ENCODE measurements at places on chromosomes 4 and X.

- no peak for DNase-seq
These were observed 222.6 kb upstream of the PCDH18 start for GRCh38 chr4:137754652-137755471.

DNA sequence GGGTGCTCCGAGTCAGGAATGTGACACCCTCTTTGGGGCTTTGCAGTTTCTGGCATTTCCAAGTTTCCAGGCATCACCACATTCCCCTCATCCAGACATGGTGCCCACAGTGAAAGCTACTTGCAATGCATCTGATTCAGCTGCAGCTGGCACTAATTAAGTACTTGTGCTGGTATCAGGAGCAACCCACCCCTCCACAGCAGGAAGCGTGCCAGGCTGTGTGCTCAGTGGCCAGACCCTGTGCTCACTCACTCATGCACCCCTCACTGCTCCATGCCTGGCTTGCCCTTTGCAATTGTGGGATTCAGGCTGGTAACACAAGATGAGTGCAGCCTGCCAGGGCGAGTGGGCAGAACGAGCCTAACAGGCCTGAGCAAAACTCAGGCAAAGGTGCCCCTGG lies 271.2 kb downstream of the EPHA5 start:
- DNase-seq = no peak

DNA sequence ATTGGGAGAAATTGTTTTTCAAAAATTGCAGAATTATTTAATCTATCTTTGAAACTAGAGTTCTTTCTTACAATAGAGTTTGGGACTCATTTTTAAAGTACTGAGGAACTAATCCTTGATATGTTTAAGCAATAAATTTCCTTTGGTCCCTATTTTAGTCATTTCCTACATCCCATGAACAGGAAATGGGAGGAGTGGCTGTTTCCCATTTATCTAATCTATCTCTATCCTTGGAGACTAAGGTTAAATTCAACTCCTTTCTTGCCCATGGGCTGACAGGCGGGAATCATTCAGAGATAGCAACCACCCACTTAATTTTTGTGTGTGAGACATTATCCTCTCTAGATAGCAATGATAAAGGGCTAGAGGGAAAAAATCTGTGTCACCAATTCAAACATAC lies 131.6 kb upstream of the EMCN start:
- no peak for DNase-seq

- DNase-seq = no peak
These were observed 607.8 kb upstream of the ZFP42 start for GRCh38 chr4:187387739-187388138.

- DNase-seq = no peak
These were observed 2.5 kb downstream of the NYX start for GRCh38 chrX:41449615-41450014.

GRCh38 chr4:84914686-84915395 lies 51.6 kb downstream of the WDFY3 start:
- DNase-seq = no peak

DNA sequence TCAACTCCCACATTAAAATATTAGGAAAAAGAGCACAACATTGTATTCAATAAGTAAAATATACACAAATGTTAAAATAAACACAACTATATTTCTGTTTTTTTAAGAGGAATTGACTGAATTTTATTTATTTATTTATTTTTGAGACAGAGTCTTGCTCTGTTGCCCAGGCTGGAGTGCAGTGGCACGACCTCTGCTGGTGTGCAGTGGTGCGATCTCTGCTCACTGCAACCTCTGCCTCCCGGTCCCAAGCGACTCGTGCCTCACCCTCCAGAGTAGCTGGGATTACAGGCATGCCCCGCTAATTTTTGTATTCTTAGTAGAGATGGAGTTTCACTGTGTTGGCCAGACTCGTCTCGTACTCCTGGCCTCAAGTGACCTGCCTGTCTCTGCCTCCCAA lies 31.4 kb downstream of the TEX13A start:
- no peak for DNase-seq

DNA sequence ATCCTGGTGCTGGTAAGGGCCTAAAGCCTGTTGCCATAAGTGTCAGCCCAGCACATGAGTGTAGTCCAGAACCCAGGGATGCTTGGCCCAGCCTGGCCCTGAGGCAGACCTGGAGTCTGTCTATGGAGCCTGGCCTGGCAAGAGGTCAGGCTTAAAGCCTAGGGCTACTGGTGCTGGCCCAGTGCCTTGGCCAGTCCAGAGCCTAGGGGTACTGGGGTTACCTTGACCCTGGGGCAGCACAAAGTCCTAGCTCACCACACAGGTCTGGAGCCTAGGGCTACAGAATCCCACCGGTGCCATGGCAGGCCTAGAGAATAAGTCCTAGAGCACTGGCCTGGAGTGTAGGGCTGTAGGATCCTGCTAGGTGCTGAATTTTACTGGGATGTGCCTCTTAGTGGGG lies 393.8 kb downstream of the MAGEE1 start:
- DNase-seq = no peak

DNA sequence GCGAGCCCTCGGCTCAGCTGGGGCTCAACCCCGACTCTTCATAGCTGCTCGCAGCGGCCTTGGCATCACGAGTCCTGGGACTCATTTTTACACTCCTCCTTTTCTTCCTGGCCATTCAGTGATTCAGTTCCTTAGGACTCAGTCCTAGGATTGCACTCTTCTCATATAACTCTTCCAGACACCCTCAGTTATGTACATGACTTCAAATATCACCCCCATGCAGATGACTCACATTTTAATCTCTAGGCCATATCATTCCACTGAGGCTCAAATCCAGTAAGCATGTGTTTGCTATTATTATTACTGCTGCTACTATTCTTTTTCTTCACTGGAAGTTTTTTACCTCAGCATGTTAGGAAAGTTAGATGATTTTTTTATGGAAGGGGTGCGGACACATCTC lies 14.4 kb downstream of the ITGB1BP2 start:
- DNase-seq = no peak

DNA sequence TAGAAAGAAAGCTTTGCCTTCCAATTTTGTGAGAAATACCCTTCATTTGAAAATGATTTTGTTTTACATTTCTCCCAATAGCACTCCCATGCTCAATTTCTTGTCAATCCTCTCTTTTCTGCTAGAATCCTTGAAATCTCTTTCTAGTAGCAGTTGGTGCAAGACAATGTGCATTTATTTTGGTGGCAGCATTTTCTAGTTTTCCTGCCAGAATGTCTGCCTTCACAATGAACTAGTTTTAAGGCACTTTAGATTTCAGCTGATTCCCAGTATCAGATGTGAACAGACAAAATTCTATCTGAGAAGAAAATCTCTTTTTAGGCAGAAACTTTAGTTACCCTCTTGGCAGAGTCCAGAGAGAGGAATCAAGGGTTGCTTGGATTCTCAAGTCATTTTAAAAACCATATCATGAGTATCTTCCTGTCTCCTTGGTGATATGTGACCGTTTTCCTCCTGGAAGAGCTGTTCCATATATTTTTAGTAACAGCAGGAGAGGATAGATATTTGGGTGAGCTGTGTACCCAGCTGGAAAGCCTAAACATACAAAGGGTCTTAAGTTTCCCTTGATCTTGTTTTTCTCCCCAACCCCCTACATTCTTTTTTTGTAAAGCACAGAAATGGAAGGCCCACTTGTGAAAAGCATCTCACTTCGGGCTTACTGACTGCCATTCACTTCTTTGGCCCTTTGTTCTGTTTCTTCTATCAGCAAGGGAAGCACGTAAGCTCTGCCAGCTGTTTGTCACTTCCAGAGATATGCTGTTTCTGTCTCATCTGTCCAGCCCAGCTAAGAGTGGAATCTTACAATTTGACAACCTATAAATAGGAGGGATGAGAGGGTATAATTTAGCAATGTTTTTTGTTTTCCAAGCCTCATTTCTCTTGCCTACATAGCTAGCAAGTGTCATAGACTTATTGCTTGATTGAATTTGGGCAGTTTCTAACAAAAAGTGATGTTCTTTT lies 38.7 kb downstream of the TSPAN7 start:
- no peak for DNase-seq

DNA sequence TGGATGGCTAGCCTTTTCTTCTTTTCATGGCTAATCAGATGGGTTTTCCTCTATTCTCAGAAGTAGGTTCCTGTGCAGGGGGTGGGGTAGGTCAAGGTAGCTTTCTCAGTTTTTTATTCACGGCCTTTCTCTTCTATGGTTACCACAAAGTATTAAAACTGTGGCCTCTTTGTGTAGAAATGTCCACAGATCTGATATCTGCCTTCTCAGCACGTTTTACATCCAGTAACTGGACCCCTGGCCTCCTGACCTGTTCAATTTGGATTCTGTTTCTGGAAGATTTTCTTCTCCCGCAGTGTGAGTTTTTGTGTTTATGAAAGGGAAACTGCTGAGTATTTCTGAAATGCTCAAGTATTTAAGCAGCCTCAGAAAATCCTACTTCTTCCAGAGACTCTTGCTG lies 688.5 kb downstream of the RAPGEF2 start:
- no peak for DNase-seq

Measured in stimulated activated CD8-positive, alpha-beta memory T cell treated with anti-CD3 and anti-CD28 coated beads, Interleukin-12 subunit alpha, Interleukin-12 subunit beta, amount 100 ng/mL, for 1 hour (primary cell).